ENCODE measurements at places on chromosomes 4 and X.

- no peak for DNase-seq
Observed at GRCh38 chrX:8404471-8404870, 60.2 kb upstream of the VCX3B start.

DNA sequence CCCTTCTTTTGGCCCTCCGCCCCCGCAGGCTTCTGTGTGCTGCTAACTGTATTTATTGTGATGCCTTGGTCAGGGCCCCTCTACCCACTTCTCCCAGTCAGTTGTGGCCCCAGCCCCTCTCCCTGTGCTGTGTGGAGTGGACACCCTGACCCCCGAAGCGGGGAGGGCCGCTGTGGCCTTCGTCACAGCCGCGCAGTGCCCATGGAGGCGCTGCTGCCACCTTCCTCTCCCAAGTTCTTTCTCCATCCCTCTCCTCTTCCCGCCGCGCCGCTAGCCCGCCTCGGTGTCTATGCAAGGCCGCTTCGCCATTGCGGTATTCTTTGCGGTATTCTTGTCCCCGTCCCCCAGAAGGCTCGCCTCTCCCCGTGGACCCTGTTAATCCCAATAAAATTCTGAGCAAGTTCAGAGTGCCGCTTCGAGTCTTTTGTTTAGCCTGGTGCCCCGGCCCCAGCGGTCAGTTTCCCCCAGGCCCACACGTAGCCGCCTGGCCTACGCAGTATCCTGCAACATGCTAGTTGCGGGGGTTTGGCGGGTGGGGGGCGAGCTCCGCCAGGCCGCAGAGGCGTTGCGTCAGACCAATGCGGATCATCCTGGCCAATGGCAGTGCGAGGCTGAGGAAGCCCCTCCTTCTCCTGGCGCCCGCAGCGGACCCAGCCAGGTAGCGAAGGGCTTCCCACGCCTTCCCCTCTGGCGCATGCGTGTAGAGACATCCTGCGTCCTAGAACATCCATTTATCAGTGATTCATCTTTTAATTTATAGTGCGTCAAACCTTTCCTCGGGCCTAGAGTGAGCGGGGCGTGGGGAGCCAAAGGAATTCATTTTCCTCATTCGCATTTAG lies 5.6 kb upstream of the KANTR start:
- DNase-seq = no peak

DNA sequence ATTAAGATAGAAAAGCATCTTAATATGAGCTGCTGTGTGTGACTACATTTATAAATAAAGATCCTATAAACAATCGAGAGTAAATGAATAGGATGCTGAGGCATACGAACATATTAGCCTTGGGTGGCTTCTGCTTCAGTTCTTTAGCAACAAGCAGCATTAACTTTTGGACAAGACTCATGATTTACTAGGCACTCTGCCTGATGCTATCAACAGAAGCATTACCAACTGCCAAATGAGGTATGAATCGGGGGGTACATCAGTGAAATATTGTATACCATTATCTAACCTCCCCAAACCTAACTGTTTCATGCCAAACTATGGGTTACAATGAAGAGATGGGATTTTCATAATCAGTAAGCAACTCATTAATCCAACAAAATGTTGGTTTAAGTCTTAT lies 113.1 kb downstream of the RAB28 start:
- DNase-seq = no peak

DNA sequence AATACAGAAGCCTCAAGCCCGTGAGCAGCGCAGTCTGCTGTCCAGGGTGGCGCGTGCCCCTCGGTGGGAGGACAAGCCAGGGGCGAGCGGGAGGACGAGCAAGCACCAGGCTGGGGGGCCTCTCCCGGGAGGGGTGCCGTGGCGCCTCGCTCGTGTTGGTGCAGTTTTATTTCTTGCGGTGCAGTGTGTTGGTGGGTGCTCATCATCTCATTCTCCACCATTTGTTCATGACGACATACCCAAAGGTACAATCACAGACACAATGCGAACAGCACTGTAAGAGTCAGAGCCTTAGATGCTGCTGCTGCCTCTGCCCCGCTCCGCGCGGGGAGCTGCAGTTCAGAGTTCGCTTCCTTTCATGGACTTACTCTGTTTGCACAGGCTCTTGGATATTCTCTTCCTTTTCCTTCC lies 30.3 kb downstream of the RGS12 start:
- DNase-seq = no peak

DNA sequence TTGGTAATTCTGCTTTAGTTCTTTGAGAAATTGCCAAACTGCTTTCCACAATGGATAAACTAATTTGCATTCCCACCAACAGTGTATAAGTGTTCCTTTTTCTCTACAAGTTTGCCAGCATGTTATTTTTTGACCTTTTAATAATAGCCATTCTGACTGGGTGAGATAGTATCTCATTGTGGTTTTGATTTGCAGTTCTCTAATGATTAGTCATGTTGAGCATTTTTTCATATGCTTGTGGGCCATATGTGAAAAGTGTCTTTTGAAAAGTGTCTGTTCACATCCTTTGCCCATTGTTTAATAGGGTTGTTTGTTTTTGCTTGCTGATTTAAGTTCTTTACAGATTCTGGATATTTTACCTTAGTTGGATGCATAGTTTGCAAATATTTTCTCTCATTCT lies 25.9 kb downstream of the ENPEP start:
- no peak for DNase-seq

DNA sequence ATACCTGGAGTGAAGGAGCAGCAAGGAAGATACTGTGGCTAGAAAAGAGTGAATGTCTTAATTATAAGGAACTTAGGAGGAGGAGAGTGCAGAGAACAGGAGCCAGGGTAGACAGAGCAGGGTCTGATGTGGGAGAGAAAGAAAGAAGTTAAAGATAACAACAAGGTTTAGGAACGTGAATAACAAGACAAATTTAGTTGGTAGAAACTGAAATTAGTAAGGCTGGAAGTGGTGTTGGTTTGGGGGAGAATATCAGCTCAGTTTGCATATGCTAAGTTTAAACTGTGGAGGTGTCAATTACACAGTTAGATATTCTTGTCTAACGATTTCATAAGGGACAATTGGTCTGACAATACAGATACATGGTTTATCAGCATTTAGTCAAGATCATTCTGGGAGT lies 1123.7 kb upstream of the PABPC4L start:
- DNase-seq = no peak

- DNase-seq = no peak
Observed at GRCh38 chr4:74999714-75000309, 66.9 kb downstream of the PARM1 start.

DNA sequence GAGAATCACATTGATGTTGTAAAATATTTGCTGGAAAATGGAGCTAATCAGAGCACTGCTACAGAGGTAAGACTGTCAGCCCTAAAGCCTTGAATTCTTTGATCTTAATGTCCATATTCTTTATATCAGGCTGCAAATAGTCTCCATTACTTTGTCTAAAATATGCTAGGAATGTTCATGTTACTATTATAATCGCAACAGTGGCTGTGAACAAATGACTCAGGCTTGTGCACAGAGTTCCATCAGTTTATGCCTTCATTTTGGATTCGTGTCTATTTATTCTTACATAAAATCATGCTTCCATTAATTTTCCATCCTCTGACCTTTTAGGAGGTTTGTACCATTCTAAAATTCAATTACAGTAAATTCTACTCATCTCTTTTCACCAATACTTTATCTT lies 182.7 kb downstream of the ANK2 start:
- no peak for DNase-seq

DNA sequence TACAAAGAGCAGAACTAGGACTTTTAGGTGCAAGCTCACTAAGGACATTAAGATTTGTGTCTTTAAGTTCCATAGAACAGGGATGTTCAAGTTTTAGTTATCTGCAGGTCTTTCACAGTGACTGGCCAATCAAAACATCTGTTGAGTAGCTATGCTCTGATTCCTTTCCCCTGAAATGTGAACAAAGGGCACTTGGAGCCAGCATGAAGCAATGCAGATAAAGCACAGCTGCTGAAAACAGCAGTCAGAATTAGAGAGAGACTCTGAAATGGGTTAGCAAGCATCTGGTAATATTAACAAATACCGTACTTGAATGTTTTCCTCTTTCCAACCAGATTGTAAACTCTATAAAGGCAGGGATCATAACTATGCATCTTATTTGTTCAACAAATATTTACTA lies 276.9 kb downstream of the RAB28 start:
- no peak for DNase-seq

DNA sequence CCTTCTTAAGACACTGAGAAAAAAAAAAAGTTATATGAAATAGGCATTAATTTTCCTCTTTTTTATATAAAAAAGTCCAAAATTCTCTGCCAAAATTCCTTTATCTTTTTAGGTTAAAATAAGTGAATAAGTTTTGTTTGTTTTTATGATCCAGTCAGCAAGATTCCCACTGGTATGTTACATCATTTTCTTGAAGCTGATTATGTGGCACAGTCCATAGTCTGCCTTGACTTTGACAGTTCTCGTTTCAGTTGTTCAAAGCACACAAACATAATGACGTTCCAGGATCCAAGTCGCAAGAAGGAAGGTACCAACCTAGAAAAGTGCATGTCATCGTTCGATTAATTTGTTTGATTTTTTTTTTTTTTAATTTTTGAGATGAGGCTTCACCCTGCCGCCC lies 9.1 kb downstream of the UCP1 start:
- no peak for DNase-seq

DNA sequence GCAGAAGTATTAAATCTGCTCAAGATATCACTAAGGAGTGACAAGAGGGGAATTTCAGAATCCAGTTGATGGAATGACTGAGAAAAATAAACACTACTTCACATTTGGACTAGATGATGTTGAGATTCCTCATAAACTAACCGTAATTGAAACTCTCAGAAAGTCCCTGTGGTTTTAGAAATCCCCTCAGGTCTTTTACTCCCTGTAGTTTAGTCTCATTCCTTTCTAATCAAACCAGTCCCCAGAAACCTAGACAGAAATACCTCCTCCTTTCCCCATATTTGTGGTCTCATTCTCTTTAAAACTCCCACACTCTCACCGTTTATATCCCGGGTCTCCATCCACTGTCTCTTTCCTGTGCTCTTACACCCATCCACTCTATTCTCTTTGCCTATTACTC lies 15.0 kb upstream of the TLR1 start:
- no peak for DNase-seq

GRCh38 chr4:47915378-47915777 lies 995 bp upstream of the NFXL1 start:
- DNase-seq = no peak

GRCh38 chr4:165133150-165133549 lies 20.5 kb upstream of the TMEM192 start:
- DNase-seq = no peak

DNA sequence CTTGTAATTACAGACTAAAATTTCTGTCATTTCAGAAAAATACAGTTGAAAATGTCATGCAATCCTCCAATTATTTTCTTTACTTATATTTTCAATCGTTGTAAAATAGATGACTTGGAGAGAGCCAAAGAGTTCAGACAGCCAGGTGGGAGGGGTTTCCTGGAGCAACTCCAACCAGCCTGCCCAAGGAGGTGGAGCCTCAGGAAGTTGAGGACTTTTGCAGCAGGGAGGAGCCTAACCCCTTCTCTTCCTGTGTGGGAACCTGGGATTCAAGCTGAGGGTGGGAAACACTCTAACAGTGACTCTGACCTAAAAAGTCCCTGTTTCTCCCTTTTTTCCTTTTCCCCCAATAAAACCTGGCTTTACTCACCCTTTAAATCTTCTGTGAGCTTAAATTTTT lies 72.2 kb upstream of the GABRG1 start:
- no peak for DNase-seq

- no peak for DNase-seq
Observed at GRCh38 chr4:173420801-173421200, 21.9 kb upstream of the SCRG1 start.

- DNase-seq = no peak
Observed at GRCh38 chr4:37830640-37831039, 4.2 kb downstream of the PGM2 start.

DNA sequence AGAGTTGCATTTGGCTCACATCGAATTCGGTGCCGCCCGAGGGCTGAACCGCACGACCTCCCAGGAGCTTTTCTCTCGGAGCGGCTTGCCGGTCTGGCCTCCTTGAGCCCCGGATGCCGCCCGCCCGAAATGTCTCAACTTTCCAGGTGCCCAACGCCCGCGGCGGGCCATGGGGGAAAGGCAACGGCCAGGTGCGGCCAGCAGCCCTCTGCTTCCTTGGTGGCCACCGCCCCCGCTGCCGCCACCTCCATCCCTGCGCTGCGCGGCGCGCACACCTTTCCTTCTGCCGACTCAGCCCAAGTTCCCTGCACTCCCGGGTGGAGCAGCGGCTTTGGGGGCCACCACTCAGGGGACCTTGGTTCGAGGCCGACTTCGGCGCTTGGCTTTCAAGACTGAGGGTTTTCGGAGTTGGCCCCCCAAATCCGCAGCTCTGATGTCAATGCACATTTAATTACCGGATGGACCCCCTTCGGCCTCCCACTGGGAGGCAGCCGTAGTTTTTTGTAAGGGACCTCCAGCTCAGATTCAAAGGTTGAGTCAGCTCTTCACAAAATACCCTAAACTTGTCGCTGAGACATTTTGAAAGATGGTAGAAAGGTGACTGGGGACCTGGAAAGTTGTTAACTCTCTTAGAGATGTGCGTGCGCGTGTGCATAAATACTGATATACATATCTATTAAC lies 1.1 kb downstream of the AFF2 start:
- DNase-seq = peak; percentile 12

GRCh38 chrX:65871671-65872311 lies 168.1 kb downstream of the VSIG4 start:
- no peak for DNase-seq

GRCh38 chr4:138645289-138645688 lies 370.3 kb upstream of the NOCT start:
- no peak for DNase-seq

GRCh38 chr4:92381616-92382015 lies 77.8 kb downstream of the GRID2 start:
- no peak for DNase-seq

DNA sequence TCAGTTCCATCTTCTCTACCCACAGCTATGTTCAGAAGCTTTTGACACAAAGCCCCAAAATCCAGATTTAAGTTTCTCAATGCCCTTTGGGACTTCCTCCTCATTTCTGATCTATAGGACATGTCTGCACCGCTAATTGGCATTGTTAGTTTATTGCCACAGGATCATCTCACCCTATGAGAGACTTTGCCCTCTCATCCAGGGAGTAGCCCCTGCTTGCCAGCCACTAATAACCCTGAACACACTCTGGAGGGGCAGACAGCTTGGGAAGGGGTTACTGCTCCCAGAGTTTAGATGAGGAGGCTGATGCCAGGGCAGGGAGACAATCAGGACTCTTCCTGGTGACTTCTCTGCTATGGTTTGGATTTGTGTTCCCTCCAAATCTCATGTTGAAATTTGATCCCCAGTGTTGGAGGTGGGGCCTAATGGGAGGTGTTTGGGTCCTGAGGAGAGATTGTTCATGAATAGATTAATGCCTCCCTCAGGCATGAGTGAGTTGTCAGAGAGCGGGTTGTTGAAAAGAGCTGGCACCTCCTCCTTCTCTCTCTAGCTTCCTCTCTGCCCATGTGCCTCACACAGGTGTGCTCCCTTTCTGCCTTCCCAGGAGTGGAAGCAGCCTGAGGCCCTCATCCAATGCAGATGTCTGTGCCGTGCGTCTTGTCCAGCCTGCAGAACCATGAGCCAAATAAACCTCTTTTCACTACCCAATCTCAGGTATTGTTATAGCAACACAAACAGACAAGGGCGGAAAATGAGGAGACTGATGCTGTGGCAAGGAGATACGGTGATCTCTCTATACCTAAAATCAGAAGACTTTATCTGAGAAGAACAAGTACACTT lies 3.6 kb upstream of the SCARB2 start:
- no peak for DNase-seq

- no peak for DNase-seq
Observed at GRCh38 chr4:13599159-13599558, 28.4 kb downstream of the BOD1L1 start.

- DNase-seq = no peak
Observed at GRCh38 chrX:116284400-116284799, 113.9 kb downstream of the AGTR2 start.

Measured in HEK293T (cell line).